ENCODE measurements at places on chromosomes 13 and 19.
A peak's percentile ranks its signal among the peaks of the same experiment; 100 is the strongest.

GRCh38 chr19:17312189-17313113 is 3.1 kb downstream of the DDA1 start:
- DNase-seq = no peak

DNA sequence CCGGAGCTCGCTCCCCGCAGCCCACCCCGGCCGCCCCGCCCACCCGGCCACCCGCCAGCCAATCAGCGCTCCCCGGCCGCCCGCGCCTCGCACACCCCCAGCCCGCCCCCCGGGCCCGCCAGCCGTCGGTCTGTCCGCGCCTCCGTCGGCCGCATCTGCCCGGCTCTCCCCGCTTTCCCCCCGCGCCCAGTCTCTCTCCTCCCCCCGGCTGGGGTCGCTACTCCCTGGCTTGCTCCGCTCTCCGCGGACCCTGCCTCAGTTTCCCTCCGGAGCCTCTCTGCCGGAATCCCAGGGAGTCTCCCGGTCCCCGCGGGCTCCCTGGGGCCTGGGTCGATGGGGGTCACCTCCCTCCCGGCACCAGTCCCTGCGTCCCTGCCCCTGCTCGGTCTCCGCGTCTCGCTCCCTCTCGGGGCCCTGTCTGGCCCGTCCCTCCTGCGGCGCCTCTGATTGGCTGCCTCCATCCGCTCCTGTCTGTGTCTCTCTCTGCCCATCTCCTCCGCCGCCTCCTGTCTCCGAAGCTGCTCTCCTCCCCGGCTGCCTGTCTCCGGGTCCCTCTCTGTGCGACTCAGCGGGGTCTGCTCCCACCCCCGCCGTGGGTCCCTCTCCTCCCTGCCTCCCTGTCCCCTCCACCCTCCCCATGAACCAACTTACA is 484 bp downstream of the IL11 start:
- peak; percentile 82 for DNase-seq

DNA sequence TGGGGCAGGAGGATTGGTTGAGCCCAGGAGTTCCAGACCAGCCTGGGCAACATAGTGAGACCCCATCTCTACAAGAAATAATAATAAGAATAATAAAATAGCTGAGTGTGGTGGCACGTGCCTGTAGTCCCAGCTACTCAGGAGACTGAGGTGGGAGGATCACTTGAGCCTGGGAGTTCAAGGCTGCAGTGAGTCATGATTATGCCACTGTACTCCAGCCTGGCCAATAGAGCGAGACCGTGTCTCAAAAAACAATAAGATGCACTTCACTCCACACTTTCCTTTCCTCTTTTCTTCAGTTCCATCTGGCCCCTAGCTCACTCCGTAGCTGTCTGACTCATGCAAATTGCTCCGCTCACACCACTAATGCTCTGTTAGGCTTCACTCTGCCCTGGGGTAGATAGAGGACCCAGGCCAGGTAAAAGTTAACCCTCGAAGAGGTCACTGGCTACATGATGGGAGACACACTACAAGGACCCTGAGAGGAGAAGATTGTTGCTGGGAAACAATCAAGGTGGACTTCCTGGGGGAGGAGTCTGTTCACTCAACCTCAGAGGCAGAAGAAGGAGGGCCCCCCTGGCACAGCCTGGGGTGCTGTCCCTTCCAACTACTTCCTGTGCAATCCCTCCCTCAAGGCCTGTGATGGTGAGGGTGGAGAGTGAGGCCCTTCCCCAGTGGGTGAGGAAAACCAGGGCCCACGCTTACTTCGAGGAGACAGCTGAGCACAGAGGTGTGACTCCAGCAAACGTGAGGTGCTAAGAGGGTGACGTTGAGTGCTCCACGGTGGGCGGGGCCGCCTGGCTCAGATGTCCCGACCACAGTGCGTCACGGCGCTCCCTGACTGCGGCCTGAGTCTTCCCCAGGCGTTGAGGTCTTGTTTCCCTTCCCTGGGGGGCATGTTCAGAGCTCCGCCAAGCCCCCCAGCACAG is 8.8 kb upstream of the TNFSF9 start:
- no peak for DNase-seq

GRCh38 chr13:110746438-110746837 is 32.9 kb downstream of the ING1 start:
- DNase-seq = no peak

DNA sequence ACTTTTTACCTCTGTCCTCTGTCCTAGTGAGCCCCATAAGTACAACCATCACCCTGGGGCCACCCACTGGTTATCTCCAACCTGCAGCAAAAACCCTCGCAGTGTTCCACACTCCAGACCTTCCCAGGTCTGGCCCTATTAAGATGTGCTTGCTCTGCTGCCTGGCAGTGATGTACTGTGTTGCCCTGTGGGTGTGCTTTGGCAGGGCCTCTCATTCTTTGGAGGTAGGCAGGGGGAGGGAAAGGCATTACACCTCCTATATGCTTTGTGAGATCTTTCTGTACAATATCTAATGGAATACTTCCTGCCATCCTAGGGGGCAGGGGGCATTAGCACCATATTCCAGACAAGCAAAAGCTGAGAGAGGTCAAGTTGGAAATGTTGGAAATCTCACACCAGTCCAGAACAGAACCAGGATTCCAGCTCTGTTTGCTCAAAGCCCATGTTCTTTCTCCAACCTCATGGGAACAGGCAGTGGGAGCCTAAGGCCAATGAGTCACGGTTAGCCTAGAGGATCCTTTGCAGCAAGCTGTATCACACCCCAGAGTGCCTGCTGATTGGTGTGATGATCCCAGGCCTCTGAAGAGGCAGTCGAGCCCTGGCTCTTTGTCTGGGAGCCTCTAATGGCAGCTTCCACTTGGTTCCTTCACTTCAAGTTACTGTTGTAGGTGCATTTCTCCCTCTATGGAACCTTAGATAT is 59.7 kb upstream of the UBL3 start:
- no peak for DNase-seq

- DNase-seq = no peak
Measured at GRCh38 chr19:19451429-19452242, 46.2 kb downstream of the GATAD2A start.

GRCh38 chr13:77876176-77876575 is 42.5 kb downstream of the EDNRB start:
- DNase-seq = no peak

GRCh38 chr13:79679334-79679733 is 198.4 kb downstream of the NDFIP2 start:
- peak; percentile 90 for DNase-seq

DNA sequence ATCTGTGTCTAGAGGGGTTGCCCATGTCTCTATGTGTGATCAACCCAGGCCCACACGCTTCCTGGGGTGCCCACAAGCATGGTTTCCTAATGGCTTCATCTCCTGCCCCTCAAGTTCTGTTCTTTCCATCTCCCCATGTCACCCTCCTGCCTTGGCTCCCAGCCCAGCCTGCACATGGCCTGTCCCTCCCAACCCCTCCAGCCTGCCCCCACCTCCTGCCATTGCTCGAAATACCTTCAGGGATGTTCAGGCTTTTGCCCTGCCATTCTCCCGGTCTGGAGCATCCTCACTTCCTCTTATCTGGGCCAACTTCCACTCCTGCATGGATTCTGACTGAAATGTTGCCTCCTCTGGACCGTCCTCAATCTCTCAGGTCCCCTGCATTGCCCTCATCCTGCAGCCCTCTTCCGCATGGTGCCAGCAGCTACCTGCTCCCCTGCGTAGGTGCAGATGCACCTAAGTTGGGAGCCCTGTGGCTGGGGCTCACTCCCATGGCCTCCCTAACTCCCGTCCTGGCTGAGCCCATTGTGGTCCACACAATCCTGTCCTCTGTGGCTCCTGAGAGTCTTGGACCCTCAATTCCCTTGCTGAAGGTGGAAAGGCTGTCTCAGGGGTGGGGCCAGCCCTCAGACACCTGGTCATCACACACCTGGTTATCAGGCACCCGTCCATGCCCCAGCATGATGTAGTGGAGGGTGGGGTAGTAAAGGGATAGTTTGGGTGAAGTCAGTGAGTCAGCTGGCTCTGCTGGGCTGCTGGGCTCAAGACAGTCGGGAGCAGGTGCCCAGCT is 152.1 kb downstream of the URI1 start:
- no peak for DNase-seq

- no peak for DNase-seq
Measured at GRCh38 chr13:31093145-31093885, 68.4 kb downstream of the HSPH1 start.

- no peak for DNase-seq
Measured at GRCh38 chr13:31755803-31756212, 16.5 kb downstream of the RXFP2 start.

DNA sequence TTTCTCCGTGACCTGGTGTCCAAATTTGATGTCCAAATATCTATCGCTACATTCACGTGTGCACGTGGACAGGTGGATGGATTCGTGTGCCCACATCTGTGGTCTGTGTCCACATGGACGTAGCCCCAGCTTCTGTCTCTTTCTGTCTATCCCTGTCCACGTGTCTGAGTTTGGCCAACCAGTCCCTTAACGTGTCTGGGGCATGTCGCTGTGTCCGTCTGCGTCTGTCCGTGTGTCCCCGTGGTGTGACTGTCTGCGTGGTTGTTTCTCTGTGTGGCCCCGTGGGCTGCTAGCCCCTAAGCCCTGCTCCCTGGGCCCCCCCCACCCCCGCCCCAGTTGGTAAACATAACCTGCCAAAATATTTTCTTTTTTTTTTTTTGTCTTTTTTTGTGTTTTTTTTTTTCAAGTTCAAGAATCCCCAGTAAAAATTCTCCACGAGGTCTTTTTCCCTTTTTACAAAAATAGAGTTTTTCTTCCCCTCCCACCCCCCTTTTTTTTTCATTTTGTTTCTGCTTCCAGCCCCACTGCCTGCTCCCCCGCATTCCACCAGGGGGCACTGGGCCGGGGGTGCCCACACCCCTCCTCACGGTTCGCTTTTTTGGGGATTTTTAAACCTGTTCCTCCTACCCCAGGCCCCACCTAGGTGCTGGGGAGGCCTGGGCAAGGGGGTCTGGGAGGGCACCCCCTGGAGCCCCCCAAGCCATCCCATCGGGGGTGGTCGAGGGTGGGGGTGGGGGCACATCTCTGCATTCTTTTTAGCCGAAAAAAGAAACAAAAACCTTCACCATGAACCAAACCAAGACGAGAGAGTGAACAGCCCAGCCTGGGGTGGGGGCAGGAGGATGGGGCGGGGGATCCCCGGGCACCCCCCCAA is 18.3 kb downstream of the PRKCSH start:
- peak; percentile 20 for DNase-seq

- peak; percentile 69 for DNase-seq
Measured at GRCh38 chr19:4576016-4576933, 16.8 kb upstream of the SEMA6B start.

DNA sequence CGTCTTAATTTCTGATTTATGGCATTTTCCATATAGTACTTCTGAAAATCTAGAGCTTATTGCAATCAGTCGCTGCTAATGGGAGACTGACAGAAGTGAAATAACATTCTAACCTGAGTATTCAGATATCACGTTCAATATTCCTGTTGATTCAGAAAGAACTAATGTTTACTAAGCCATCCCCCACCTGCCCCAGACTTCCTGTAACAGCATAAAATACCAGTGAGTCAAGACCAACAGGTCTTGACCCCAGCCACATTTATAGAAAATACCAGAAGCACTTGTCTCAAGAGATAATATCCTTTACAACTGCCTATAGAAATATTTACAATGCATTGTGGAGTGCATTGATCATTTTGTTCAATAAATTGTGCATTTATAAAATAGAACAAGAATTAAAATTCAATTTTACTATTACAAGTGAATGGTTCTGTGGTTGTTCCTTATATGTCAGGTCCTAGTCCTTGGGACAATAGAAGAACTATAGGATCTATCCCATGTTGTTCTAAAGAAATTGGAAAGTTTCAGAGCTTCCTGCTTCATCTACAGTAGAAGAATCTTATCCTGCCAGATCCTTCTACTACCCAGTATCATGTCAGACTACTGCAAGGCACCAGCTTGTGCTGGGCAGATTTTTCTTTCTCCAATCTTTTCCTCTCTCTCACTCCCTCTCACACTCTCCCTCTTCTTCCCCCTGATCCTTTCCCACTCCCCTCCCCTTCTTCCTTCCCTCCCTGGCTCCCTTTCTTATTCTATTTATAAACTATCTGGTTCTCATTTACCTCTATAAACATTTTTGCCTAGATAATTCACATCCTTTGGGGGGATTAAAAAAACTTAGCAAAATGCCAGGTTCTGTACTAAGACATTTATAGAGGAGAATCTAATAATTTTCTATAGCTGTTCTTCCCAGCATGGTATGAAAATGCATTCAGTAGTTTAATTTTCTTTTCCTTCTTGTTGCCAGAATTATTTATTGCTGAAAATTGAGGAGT is 629.9 kb downstream of the DIAPH3 start:
- no peak for DNase-seq

DNA sequence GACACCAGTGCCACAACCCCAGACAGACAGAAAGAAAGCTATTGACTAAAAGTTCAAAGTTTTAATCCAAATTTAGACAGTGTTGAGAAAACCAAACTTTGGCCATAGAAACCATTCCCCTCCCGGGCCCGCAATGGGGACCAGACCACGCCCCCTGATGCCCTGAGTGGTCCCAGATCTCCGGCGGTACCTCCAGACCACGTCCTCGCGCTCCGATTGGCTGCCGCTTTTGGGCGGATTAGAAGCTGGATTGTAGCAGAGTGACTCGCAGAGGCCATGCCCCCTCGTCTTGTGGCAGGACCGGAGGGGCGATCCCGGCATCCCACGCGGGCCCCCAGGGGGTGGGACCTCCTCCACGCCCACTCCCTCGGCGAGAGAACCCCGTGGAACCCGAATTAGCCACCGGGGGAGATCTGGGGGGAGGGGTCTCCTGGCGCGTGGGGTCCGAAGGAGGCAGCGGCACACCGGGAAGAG is 797 bp upstream of the HSD17B14 start:
- peak; percentile 98 for DNase-seq

DNA sequence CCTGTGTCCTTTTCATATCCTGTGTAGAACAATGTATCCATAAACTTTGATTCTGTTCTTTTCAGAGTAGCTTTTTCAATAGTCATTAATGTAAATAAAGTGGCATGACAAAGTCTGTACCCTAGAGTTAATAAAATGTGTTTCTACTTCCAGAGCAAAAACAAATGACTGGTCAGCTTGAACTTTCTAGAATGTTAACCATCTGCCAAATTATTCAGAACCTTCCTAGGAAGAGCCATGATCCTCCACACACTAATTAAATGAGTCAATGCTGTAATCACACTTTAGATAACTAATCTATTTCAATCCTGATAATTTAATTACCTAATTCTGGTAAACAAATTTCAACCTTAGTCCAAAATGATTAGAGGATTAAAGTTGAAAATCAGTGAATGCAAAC is 73.2 kb downstream of the DIAPH3 start:
- DNase-seq = peak; percentile 71
